Fibroblast of the aortic adventitia (primary cell): ENCODE measurements at places on chromosomes 16 and 17. TPM values are rescaled to one million over a fixed set of nuclear protein-coding genes. Genes with fewer than 3 reads are reported as not detected.

DNA sequence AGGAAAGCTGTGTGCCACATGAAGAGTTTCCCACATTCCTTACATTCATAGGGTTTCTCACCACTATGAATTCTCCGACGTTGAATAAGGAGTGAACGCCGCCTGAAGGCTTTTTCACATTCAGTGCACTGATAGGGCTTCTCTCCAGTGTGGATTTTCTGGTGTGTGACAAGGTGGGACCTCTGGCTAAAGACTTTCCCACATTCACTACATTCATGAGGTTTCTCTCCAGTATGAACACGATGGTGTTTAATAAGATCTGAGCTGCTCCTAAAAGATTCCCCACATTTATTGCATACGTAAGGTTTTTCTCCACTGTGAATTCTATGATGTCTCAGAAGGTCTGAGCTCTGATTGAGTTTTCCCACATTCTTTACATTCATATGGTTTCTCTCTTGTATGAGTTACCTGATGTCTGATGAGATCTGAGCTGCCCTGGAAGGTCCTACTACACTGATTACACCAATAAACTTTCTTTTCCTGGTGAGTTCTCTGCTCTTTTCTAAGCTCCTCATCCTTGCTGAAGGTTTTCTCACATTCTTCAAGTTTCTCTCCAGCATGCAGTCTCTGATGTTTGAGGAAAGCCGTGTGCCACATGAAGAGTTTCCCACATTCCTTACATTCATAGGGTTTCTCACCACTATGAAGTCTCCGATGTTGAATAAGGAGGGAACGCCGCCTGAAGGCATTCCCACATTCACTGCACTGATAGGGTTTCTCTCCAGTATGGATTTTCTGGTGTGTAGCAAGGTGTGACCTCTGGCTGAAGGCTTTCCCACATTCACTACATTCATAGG is 10.0 kb downstream of the ZNF594 start:
- no peak for DNase-seq

- peak; percentile 6 for DNase-seq
Measured at GRCh38 chr16:12120217-12120981, 143.9 kb downstream of the SNX29 start.

Gene KRTAP9-2
- total RNA-seq = not detected in 2 replicates

DNA sequence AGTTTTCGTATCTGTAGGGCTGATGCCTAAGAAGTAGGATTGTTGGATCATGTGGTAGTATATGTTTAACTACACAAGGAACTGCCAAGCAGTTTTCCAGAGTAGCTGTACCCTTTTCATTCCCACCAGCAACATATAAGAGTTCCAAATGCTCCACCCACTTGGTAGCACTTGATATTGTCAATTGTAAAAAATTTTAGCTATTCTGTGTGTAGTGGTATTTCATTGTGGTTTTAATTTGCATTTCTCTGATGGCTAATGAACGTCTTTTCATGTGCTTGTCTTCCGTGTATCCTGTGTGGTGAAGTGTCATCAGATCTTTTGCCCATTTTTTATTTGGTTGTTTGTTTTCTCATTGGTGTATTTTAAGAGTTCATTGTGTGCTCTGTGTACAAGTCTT is 69.7 kb downstream of the TANC2 start:
- no peak for DNase-seq

- no peak for DNase-seq
Measured at GRCh38 chr16:72101195-72101594, 7.5 kb downstream of the DHX38 start.

DNA sequence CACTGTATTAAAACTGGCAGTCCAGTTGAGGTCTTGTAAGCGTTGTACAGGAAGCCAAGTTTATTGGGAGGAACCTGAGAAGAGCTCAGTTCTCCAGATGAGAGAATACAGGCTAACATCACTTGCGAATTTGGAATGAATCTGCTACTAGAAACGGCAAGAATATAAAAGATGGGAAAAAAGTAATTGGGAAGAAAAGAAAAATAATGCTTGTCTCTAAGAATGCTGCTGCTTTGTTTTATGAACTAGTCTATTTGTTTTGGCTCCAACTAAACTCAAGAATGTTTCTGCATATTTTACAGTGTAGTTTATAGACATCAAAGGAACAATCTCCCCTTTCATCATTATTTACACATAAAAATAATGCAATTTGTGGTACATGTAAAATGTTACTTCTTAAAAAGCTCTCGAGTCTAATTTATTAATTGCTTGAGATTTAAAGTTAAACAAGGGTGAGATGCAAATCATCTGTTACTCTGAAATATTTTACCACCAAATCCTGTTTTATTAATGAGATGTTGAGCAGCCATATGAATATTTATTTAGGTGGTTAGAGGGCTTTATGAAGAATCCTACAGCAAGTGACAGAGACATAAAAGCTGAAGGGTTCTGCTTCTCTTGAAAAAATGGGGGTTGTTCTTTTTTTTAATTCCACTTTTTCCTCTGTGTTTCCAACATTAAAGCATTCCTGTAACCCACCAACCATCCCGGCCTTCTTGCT is 162.1 kb upstream of the AXIN2 start:
- DNase-seq = peak; percentile 65

DNA sequence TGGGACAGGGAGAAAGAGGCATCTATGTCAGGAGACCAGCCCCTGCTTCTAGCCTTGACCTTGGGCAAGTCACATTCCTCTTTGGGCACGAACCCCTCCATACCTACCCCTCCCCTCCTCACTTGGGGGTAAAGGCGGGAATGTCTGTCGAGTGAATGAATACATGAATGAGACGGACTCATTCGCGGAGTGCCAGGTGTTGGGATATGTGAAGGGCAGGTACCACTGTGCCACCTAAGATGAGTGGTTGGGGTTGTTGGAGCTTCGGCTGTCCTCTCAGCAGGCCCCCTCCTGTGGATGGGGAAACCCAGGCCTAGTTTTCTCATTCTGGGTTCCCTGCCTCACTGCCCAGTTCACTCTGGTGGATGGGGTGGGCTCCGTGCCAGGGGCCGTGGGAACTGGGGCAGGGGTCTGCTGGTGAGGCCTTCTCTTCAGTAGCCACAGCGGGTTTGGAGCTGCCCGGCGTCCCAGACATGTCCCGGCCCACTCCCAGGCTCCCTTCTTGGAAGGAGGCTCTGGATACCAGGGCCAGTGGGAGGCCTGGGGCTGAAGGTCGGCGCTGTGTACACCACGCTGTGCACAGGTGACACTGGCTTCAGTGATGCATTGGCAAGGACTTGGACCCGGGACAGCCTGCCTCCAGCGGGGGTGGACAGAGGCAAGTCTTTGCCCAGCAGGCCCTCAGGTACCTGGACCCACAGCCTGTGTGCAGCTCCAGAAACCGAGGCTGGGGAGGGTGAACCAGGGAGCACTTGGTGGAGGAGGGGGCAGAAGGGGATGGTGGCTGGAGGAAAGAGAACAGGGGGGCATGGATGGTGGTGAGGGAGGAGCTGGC is 5.6 kb downstream of the GLIS2 start:
- DNase-seq = no peak

DNA sequence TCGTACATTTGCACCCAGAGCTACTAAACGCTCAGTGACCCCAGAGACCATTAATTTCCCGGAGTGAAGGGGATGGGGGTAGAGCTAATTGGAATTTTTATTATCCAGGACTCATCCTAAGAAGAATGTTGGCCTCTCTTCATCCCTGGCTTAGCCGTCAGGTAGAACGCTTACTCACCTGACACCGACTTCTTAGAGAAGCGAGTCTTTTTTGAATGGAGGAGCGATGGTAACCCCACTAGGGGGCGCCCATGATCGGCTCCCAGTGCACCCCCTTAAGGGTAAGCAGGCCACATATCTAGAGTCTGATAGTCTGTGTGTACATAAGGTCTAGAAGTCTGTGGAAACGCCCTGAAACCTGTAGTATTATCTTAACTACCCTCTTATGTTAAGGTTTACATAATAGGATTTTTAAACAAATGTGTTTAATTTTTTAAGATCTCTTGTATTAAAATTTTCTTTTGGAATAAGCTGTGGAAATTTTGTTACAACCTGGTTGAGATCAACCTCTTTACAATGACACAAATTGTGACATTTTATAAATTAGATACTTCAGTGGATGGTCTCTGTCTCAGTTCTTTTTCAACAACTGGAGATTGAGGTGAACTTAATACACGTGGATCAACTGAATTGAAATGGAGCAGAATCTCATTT is 229.8 kb downstream of the CPPED1 start:
- peak; percentile 20 for DNase-seq

Gene QRICH2
- total RNA-seq = 1.8 and 2.2 TPM in 2 replicates

- DNase-seq = no peak
Measured at GRCh38 chr17:66975614-66976378, 11.3 kb downstream of the CACNG4 start.

- DNase-seq = peak; percentile 94
Measured at GRCh38 chr17:4554997-4555799, at the start of gene MYBBP1A. TSS of gene MYBBP1A (minus strand) at chr17:4555384. CDS start at chr17:4555324, 60 bp downstream.

DNA sequence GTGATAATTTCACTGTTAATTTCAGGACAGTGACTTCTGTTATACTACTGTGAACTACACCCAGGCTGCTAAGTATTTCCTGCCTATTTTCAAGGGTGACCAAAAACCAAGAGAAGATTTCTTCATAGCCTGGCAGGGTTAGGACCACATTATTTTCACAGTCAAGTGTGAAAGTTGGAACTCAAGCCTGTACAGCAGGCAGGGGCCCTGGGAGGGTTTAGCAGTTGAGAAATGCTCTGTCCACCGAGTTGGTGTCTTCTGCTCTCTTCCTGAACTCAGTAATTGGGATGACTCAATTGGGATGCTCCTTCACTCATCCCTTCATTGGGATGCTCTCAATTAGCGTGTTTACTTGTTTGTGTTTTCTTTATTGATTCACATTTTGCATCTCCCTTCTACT is 347.3 kb upstream of the CDH11 start:
- DNase-seq = no peak

Gene CBX1
- 49.2 and 59.7 TPM in 2 replicates for total RNA-seq

GRCh38 chr16:56518425-56518824 is 1.4 kb downstream of the BBS2 start:
- DNase-seq = no peak

DNA sequence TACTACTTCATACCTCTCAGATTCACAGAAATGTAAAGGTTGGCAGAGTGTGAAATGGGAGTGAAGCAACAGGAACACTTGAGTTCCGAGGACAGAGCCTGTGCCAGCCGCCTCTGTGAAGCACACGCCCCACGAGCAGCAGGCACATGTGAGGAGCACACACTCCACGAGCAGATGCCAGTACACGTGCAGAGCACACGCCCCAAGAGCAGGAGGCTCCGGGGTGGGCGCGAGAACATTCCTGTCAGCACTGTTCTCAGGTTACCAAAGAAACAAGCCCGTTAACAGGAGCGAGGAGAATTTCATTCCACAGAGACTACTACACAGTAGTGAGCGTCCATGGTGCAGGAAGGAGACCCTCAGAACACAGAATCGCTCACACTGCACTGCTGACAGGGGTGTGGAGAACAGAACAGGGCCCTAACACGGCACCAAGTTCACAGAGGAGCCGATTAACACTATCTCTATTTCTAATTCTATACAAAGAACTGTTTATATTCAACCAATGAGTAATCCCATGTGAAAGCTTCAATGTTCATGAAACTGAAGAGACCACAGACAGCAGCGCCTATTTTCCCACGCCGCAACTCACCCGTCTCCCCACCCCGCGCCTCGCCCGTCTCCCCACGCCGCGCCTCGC is 40.1 kb downstream of the KLHDC4 start:
- no peak for DNase-seq

DNA sequence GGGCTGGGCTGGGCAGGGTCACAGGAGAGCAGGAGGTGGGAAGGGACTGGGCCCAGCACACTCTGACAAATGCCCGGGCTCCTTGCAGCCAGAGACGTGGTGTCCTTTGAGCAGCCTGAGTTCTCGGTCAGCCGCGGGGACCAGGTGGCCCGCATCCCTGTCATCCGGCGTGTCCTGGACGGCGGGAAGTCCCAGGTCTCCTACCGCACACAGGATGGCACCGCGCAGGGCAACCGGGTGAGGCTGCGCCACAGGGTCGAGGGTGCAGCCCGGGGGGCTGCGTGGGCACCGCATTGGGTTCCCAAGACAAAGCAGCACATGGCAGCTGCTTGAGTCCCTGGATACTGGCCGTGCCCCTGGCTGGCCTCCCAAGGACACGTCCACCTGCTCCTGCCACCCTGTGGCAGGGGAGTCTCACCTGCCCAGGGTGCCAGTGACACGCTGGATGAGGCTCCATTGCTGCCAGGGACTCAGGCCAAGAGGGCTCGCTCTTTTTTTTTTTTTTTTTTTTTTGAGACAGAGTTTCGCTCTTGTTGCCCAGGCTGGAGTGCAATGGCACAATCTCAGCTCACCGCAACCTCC is 21.3 kb downstream of the GALK1 start:
- DNase-seq = no peak

Gene RGS9
- 2.5 and 3.0 TPM in 2 replicates for total RNA-seq

GRCh38 chr16:85204242-85205010 is 92.2 kb upstream of the CIBAR2 start:
- DNase-seq = peak; percentile 96

Gene MRPL28
- 49.3 and 83.6 TPM in 2 replicates for total RNA-seq

Gene PRAC2
- not detected in 2 replicates for total RNA-seq

- DNase-seq = no peak
Measured at GRCh38 chr17:71790791-71791190, 330.0 kb upstream of the SOX9 start.

Gene AATK
- total RNA-seq = 0.16 and 0.18 TPM in 2 replicates

Gene MYH2
- total RNA-seq = 0.25 TPM in 1 of 2 replicates, not detected in the other
